RWPE1 (cell line): ENCODE measurements at places on chromosomes 1 and 21.

- no peak for DNase-seq
Measured at GRCh38 chr1:162252214-162252613, 124.4 kb downstream of the SPATA46 start.

- DNase-seq: no peak
Measured at GRCh38 chr1:208903251-208903905, 659.2 kb upstream of the PLXNA2 start.

- no peak for DNase-seq
Measured at GRCh38 chr21:42413093-42413492, 9.4 kb downstream of the UBASH3A start.

DNA sequence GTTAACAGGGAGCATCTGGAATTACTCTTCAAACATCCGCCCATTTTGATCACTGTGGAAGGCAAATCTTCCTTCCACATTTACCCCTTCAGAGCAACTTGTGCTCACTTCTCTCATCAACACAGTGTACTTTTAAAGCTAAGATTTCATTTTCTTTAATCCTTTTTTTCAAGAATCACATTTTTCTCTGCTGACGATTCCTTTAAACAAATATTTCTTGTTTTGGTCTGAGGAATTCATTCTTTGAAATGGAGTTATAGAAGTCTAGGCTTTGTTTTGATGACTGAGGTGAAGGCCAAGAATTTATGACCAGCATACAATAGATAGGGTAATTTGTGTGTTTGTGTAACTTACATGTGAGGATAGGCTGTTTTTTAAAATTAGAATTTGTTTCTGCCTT lies 25.6 kb downstream of the LRRC42 start:
- DNase-seq: no peak

GRCh38 chr21:37240978-37241377 lies 26.2 kb downstream of the VPS26C start:
- DNase-seq: no peak

- DNase-seq: no peak
Measured at GRCh38 chr1:183375381-183375780, 42.8 kb downstream of the NMNAT2 start.

GRCh38 chr21:43303275-43304178 lies 123.4 kb downstream of the SIK1 start:
- no peak for DNase-seq

GRCh38 chr1:241895013-241895412 lies 47.0 kb downstream of the EXO1 start:
- DNase-seq: peak; percentile 8

- DNase-seq: no peak
Measured at GRCh38 chr21:44764319-44765230, 37.0 kb downstream of the UBE2G2 start.

GRCh38 chr1:227913764-227914721 lies 33.7 kb downstream of the WNT9A start:
- no peak for DNase-seq

- DNase-seq: no peak
Measured at GRCh38 chr1:84719543-84720217, 29.4 kb upstream of the SSX2IP start.

GRCh38 chr1:46485564-46486431 lies 3.8 kb upstream of the DMBX1 start:
- no peak for DNase-seq

DNA sequence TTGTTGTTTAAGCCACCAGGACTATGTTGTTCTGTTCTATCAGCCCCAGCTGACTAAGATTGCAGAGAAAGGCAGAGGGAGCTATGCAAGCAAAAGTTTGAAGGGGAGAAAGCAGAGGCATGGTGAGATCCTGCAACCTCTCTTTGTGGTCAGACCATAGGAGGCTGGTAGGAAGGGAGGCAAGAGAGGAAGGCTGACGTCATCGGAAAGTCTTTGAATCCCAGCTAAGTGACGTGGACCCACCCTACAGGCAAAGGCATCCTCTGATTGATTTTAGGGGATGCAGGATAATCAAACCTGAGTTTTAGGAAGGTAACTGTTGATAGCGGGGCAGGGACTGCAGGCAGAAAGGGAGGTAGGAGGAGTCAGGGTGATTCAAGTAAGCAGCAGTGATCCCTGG lies 23.3 kb upstream of the TNNI1 start:
- DNase-seq: no peak

DNA sequence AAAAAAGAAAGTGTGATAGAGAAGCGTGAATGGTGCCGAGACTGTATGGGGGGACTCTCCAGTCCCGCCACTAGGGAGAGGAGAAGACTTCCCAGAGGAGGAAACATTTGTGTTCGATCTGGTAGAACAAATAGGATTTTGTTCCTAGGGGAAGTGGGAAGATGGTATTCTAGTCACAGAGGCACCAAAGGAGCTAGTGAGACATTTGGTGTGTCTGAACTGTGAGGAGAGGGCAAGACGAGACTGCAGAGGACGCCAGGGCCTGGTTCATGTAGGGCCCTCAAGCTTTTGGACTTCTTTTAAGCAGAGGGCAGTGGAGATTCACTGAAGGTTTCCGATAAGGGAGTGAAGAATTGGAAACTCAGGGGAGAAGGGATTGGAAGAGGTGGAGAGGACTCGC lies 2.9 kb downstream of the BTBD19 start:
- no peak for DNase-seq

DNA sequence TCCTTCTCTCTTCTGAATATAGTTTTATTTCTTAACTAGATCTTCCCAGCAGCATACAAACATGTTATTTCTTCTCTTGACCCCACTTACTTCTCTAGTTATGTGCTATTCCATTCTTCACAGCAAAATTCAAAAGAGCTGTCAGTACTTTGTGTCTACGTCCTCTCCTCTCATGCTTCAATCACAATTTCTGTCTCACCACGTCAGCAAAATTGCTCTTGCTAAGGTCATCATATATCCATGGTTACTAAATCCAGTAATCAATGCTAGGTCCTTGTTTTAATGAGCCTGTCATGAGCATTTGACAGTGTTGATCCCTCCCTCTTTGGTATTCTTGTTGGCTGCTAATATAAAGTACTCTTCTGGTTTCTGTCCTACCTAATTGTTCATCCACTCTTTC lies 214.2 kb downstream of the DENND1B start:
- no peak for DNase-seq

DNA sequence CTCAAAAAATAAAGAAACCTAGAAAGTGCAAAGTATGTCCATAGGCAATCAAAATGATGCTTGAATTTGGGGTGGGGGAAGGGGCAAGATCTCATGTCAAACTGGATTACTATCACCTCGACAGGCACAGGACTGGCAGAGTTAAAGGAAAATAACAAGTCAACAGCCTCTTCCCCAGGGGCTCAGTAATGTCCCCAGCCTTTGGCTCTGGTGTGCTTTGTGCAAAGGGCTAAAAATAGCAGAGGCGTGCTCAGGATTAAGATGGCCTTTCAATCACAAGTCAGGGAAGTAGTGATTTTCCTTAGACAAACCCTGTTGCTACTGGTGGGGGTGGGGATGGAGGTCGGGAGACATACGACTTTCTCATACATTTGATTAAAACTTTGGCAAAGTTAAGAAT lies 63.5 kb upstream of the OLIG2 start:
- no peak for DNase-seq

- no peak for DNase-seq
Measured at GRCh38 chr21:29018540-29018939, 609 bp downstream of the RWDD2B start.

- no peak for DNase-seq
Measured at GRCh38 chr1:217944550-217944949, 313.4 kb downstream of the SPATA17 start.

DNA sequence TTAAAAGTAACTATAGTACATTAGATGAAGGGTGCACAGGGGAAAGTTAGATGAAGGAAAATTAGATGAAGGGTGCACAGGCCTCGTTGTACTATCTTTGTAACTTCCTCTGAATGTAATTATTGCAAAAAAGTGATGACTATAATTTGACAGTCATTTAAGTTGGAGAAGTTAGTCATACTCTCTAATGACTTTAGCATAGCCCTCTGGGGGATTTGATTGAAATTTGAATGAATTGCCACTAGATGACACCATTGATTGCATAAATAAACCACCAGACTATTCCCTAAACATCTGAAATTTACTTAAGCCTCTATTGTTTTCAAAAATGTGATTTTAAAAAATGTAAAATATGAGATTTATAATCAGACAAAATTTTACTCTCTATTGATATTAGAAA lies 102.6 kb downstream of the TPR start:
- DNase-seq: no peak

GRCh38 chr1:176119549-176119948 lies 87.5 kb downstream of the COP1 start:
- no peak for DNase-seq
